ENCODE measurements at places on chromosomes 5 and 9. TPM values are rescaled to one million over a fixed set of nuclear protein-coding genes. Genes with fewer than 3 reads are reported as not detected.

DNA sequence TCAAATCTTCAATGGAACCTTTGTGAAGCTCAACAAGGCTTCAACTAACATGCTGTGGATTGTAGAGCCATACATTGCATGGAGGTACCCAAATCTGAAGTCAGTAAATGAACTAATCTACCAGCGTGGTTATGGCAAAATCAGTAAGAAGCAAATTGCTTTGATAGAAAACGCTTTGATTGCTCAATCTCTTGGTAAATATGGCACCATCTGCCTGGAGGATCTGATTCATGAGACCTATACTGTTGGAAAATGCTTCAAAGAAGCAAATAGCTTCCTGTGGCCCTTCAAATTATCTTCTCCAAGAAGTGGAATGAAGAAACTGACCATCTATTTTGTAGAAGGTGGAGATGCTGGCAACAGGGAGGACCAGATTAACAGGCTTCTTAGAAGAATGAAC, 54.7 kb upstream of the TTC39B start:
- no peak for DNase-seq

GRCh38 chr5:4630031-4630430, 510.1 kb upstream of the ADAMTS16 start:
- no peak for DNase-seq

DNA sequence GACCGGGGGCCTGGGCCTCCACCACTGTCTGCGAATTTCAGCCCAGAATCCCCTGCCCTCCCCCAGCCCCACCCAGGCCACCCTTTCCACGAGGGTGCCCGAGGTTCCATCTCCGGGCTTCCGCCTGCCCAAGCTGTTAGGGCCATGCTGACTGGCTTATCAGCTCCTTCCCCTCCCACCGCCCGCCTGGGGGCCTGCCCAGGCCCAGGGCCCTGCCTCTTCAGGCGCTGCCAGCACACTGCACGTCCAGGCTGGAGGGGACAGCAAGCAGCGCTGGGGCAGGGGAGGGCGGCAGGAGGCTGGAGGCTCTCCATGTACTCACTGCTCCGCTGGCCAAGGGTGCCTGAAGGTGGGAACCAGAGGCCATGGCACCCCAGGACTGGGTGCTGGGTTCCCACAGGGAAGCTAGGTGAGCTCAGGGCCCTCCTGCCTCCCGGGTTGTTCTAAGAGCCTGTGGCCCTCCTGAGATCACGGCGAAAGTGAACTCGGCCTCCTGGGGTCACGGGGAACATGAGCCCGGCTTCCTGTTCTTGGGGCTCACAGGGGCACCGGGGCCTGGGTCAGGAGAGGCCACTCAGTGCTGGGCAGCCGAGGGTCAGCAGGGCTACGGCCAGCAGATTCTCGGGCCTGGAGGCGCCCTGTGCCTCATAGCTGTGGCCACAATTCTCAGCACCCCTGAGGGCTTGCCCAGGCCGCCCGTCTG, 57.7 kb upstream of the EGFL7 start:
- DNase-seq: no peak

DNA sequence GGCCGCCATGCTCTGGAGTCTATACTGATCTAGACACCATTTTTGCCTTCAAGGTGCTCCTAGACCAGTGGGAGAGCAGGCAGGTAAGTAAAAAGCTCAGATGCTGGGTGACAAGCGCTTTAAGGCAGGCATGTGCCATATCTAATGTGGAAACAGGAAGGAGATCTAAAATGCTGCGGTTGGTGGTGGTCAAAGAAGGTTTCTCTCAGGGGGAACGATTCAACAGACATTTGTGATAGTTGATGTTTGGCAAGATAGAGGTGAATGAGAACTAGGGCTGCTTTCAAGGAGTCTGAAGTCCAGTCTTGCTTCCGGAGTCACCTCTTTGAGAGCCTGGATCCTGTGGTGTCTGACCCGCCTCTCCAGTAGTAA, 146.2 kb upstream of the KLF4 start:
- DNase-seq: no peak

DNA sequence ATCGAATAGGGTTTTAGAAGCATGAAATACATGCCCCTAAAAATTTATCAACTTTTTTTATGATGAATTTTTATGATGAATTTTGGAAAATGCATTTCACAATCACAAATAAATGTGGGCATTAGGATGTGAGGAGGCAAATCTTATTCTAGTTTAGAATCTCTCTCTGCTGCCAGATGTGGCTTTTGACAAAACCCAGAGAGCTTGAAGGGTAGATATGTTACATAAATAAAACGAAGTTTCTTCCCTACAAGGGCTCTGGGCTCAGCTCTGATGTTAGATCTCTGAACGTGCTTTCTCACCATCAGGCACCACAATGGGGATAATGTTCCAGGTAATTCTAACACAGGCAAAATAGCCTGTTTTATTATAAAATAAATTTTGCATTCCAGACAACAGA, 102.3 kb upstream of the ADAMTSL1 start:
- DNase-seq: no peak

DNA sequence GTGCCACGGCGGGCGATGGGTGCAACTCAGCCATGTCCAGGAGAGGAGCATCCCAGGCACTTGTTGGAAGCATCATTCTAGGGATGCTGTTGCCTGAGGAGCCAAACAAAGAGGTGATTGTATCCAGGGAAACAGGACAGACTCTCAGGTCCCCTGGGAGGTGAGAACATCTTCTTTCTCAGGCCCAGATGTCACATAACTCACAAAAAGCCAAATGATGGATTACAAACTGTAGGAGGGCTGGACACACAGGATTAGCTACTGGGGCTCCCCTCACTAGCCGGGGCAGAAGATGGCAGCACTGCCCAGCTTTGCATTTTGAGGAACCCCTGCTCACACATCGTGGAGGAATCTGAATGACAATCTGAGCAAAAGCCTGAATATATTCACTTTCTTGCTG, 64.7 kb upstream of the NFIL3 start:
- no peak for DNase-seq

DNA sequence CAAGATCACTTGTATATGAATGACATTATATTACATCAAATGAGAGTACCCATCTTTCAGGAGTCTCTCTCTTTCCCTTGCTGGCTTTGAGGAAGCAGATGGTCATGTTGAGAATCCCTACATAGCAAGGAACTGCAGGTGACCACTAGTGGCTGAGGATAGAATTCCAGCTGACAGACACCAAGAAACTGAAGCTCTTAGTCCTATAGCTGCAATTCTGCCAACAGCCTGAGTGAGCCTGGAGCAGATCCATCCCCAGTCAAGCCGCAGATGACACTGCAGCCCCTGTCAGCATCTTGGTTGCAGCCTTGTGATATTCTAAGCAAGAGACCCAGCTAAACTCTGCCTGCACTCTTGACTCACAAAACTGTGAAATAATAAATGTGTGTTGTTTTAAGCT, 531.5 kb downstream of the CSNK1G3 start:
- DNase-seq: no peak

DNA sequence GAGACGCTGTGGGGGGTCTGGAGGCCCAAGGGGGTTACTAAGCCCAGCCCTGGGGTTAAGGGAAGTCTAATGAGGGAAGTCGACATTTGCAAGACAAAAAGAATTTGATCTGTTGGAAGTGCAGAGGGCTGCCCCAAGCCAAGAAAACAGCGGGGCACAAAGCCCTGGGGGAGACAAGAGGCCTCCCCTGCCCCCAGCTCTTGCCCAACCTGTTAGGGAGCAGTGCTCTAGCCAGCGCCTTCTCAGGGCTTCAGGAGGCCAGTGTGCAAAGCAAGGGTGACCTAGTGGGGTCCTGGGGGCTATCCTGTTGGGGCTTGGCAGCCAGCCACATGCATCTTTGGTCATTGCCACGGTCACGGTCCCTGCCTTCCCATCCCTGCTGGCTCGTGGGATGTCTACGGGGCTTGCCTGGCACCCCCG, 25.2 kb downstream of the GFI1B start:
- no peak for DNase-seq

DNA sequence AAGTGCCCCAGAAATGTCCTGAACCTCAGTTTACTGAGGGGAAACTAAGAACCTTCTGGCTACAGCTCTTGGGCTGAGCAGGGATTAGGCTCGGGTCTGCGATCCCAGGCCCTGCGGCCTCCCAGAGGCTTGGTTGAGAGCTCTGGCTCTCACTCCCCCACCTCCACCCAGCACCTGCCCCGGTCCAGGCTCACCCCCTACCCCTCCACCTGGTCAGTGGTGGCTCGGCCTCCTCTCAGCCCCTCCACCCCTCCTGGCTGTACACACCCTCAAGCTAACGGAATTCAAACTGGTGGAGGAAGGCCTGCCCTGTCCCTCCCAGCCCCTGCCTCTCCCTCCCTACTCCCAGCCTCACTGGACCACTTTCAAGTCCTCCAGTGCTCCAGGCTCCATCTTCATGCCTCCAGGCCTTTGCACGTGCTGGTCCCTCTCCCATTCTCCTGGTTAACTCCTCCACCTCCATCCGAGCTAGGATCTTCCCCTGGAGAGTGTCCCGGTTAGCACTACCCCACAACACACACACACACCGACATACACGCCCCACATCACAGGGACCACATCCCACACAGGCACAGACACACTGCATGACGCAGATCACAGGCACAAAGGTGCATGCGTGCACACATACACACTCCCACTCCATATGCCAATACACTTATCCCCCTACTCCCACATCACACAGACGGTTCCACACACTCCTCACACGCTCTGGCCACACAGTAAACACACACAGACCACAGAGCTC, 130.9 kb downstream of the C9orf50 start:
- DNase-seq: no peak

DNA sequence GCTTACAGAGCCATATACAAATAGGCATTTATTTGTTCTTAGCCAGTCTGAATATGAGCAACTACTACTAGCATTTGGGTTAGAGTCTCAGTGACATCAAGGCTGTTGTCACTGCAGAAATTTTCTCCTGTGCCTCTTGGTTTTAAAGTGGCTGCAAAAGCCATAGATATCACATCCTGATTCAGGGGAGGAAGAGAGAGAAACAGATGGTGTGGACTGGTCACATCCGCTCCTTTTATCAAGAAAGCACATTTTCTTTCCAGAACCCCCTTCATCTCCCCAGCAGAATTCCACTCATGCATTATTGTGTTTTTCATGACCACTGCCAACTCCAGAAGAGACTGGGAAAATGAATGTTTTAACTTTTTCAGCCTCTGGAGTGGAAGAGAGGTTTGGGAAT, 69.8 kb downstream of the PTTG1 start:
- no peak for DNase-seq

DNA sequence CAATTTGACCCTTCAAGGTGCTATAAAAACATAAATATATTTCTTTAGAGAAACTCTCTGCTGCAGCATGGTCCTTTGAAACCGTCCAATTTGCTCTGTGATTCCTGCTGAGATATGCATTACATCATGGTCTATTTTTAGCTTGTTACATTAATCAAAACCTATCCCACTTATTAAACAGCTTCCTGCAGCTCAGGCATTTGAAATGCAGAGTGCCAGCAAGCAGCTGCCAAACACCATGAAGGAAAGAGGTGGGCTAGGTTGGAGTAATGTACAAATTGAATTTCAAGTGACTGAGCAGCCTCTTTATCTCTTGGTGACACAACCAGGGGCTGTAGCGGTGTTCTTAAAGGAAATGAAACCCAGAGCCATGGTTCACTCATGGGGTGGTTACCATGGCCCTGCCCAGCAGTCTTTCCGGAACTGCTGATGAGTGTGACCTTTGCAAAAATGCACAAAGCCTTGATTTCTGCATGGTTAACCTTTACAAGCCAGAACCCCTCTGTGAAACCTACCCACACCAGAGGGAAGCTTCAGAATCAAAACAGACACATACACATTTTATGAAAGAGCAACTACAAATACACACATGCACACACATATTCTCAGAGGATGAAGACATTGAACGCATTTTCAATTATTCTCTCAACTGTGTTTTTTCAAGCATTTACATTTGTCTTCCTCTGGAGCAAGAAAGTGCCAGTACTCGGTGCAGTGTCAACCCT, 155.8 kb upstream of the ZNF608 start:
- no peak for DNase-seq

- no peak for DNase-seq
These were observed 103.6 kb upstream of the IER5L start for GRCh38 chr9:129281506-129282145.

GRCh38 chr9:126450668-126451205, 124.1 kb downstream of the MVB12B start:
- DNase-seq: no peak

- no peak for DNase-seq
These were observed 3.9 kb downstream of the LCN12 start for GRCh38 chr9:136955943-136956335.

GRCh38 chr5:130720355-130720754, 444.7 kb downstream of the HINT1 start:
- peak; percentile 34 for DNase-seq

- no peak for DNase-seq
These were observed 54.9 kb downstream of the WDR41 start for GRCh38 chr5:77437194-77437593.

DNA sequence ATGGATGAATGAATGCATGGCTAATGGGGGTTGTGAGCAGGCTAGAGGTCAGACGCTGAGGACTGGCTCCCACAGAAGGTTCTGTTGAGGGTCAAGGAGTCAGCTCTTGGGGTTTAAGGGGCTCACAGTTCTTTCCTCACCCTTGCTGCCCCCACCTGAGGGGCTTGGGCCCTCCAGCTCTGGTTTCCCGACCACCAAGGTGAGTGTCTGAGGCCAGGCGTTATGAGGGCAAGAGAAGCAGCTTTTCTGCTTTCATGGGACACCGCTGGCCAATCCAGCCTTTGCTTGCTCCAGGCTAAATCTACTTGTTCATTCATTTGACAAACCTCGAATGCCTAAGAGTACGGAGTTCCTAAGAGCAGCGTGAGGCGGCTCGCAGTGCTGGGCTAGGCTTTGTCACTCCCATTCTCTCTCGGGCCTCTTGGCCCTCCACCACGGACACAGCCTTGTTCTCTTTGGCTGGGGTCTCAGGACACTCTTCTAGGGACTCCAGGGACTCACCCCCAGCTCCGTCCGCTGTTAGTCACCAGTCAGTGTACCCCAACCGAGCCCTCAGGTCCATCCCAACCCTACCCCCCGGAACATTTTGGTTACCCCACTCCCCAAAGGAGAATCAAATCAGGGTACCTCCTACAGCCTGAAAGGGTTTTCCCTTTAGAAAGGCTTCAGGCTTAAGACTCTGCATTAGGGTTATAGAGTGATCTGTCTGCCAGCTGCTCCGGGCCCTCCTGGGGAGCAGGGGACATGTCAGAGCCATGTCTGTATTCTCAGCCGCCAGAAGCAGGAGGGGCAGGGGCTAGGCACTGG, 210.1 kb upstream of the MVB12B start:
- no peak for DNase-seq

GRCh38 chr5:38753141-38753540, 92.7 kb upstream of the OSMR start:
- DNase-seq: no peak

- DNase-seq: no peak
These were observed 55.6 kb downstream of the EHMT1 start for GRCh38 chr9:137674307-137674975.

DNA sequence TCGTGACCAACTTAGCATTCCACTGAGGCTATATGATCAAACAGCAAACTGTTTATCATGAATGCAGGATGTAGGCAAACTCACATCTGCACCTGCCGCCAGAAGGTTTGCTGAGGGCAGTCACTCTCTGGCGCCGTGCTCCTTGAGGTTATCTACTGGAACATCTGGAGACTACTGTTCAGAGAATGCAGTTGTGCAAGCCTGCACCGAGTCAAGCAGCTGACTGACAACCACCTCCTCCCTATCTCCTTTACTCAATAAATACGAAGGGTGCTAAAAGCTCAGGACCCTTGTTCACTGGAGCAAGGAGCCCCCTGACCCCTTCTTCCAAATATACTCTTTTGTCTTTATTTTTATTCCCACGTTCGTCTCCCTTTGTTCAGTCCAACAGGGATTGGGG, 27.1 kb downstream of the CCDC125 start:
- DNase-seq: no peak

Gene UBE2R2
- polyA plus RNA-seq: 56.6 TPM

Gene FAM221B
- polyA plus RNA-seq: 0.85 TPM

Gene MPDZ
- 68.6 TPM for polyA plus RNA-seq

Gene RNF183
- 0.61 TPM for polyA plus RNA-seq

Gene PTGDS
- 66.2 TPM for polyA plus RNA-seq

Data from right lung (tissue), 10 donors.